ENCODE measurements at places on chromosomes 3 and 15.

DNA sequence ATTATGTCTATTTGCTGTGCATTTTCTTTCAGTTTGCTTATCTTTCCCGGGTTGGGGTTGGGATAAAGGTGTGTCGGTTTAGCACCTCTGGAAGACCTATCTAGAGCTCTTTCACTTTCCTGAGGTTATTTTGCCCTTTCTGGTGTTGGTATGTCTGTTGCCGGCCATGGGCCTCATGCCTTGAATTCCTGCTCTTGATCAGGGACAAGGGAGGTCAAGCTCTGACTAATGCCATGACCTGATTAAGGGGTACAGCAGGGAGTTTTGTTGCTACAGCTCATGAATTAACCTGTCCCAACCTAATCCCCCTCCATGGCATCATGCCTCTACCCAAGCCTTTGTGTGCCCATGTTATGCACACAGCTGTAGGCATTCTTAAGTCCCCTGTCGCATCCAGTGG lies 70.5 kb upstream of the GOLGA6B start:
- DNase-seq, result no peak

GRCh38 chr15:44801364-44801763 lies 65.0 kb downstream of the TRIM69 start:
- DNase-seq, result no peak

- DNase-seq, result no peak
These were observed 9.1 kb downstream of the CORO2B start for GRCh38 chr15:68587769-68588385.

GRCh38 chr15:54312528-54312927 lies 334.3 kb downstream of the UNC13C start:
- no peak for DNase-seq

GRCh38 chr3:112427123-112427522 lies 72.1 kb downstream of the BTLA start:
- no peak for DNase-seq

GRCh38 chr3:110623571-110623970 lies 448.0 kb upstream of the NECTIN3 start:
- DNase-seq, result no peak

DNA sequence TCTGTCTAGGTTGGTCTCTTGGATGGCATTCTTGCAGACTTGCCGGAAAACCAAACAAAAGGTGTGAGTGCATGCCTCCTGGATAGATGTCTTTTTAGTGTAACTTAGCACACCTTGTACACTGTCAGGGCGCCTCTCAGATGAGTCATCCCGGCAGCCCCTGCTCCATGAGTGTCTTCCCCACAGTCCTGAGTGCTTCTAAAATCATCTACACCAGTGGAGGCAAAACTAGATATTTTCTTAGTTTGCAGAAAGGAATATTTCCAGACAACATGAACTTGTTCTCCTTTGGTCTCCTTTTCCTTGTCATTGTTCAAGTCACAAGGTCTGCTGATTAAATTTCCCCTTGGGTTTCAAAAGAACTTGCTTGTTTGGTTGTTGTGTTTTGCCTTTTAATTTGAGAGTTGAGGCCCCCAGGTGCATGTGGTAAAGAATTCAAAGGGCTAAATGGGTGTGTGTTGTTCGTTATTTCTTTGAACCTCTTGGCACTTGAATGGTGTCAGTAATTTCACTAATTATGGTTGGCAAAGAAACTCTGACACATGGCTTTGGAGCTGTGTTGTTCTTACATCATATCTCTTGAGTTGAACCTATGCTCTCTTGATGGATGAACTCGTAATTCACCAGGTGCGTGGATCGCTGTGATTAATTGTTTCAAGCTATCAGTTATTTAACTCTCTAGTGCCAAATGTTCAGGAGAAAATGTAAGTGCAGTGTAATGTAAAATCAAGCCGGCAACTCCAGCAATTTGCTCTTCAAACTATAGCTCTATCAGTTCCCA lies 98.2 kb downstream of the IGF1R start:
- DNase-seq, result no peak

DNA sequence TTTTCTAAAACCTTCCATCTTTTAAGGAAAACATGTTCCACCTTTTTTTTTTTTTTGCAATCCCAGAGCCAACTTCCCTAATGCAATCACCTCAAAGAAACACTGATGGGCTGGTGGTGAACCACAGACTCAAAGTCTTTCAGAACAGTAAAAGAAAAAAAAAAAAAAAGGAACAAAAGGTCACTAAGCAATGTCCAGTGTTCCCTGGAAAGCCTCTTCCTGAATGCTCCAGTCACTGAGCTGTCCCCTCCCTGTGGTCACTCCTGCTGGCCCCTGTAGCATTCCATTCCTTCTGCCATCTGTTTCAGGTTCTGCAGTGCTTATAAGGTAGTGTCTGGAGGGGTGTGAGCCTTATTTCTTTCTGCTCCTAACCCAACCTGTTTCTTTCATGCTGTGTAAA lies 53.3 kb downstream of the AAGAB start:
- DNase-seq, result no peak

- no peak for DNase-seq
These were observed 23.3 kb downstream of the AQP9 start for GRCh38 chr15:58161436-58161930.

DNA sequence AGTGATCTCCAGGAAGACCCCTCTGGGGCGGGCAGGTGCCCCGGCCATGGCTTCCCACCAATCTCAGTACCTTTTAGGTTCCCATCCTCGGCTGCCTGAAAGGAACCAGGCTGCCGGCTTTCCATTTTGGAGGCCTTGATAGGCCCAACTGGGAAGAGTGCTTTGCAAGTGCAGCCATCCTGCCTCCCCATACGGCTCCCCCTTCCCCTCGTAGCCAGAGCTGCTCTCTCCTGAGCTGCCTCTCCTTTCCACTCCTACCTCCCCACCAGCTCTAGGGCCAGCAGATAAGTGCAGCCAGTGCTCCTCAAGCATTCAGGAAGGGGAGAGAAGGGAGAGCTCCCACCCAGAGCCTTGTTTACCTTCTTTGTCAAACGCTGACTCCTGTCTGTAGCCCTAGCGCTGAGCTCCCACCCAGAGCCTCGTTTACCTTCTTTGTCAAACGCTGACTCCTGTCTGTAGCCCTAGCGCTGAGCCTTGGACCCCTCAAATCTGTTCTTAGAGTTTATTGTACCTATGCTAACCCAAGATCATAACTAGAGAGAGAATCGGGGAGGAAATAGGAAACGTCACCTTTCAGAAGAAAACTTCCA lies 133.0 kb downstream of the LRRK1 start:
- DNase-seq, result no peak

- no peak for DNase-seq
These were observed 459.1 kb upstream of the MDFIC2 start for GRCh38 chr3:70771426-70772147.

DNA sequence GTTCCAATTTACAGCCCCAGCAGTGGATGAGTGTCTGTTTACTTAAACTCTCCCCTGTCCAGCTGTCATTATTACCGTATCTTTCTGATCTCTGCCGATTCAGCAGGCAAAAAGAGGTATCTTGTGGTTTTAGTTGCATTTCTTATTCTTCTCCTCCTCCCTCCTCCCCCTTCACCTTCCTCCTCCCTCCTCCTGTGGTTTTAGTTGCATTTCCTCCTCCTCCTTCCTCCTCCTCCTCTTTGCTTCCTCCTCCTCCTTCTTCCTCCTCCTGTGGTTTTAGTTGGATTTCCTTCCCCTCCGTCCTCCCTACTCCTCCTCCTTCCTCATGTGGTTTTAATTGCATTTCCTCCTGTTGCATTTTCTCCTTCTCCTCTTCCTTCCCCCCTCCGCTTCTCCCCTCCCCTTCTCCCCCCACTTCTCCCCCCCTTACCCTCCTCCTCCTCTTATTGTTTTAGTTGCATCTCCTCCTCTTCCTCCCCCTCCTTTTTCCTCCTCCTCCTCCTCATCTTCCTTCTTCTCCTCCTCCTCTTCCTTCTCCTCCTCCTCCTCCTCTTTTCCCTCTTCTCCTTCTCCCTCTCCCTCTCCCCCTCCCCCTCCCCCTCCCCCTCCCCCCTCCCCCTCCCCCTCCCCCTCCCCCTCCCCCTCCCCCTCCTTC lies 25.3 kb upstream of the VPS33B start:
- no peak for DNase-seq

DNA sequence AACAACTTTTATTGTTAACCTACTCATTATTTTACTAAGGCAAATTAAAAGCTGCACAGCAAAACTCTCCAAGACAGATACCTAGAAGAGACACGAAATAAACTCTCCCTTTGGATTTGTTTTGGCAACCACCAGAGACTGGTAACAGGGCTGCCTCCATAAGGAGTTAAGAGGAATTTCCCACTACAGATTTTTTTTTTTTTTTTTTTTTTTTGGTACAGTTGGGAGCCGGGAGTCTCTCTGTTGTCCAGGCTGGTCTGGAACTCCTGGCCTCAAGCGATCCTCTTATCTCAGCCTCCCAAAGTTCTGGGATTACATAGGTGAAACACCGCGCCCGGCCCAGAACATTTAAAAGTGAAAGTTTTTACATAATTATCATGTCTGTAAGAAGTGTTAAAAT lies 73.6 kb upstream of the VGLL4 start:
- no peak for DNase-seq

DNA sequence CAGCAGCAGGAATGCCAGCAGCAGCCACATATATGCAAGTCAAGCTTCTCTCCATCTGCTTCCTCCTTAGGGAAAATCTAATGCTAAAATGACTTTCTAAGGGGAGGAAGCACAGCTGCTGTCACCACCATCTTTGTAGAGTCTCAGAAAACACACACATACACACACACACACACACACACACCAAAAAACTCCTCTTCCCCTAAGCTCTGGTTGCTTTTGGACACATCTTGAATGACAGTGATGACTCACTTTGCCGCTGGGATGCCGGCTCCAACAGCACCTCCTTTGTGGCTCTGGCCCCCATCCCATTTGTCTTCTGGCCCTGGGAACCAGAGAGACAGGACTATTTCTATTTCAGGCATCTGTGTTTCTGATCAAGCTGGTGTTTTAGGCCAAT lies 124.8 kb upstream of the GOLIM4 start:
- DNase-seq, result no peak

DNA sequence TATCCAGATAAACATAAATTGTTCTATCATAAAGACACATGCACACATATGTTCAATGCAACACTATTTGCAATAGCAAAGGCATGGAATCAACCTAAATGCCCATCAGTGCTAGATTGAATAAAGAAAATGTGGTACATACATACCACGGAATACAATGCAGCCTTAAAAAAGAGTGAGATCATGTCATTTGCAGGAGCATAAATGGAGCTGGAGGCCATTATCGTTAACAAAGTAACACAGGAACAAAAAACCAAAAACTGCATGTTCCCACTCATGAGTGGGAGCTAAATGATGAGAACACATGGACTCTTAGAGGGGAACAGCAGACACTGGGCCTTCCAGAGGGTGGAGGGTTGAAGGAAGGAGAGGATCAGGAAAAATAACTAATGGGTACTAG lies 79.2 kb downstream of the SH3GL3 start:
- no peak for DNase-seq

DNA sequence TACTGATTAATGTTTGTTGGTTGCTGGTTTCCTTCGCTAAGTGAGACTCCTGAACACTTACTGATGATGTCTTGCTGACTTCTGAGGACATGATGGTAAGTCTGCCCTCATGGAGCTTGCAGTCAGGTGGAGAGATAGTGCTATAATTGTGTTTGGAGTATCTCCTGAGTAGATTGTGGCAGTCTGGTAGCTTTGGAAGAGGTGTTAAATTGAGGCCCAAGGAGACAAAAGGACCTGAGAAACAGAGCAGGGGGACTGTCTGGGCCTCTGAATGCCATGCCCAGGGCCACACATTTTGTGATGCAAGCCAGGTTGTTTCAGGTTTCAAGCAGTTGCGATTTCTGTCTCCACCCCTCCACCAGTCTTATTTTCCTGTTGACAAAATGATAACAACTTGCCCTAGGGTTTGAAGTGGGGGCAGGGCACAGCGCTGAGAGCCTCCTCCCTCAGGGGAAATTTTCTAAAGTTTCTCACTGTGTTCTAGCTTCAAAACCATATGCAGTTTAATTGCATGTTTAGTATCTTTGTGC lies 16.7 kb downstream of the SMAD3 start:
- no peak for DNase-seq

DNA sequence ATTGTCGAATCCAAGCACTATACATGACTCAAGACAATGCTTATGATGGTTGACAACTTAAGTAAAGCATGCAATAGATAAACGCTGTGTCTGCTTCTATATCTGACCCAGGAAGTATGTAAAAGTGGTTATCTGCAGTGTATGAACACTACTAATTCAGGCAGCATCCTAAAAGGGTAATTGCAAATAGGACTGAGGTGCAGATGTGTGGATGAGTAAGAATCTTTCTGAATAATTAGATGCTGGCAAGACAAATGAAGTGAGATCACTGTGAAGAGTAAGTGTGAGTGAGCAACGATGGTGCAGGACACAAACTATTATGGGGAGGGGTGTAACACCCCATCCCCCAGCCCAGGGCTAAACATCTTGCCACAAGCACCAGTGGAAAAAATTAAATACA lies 195.7 kb upstream of the CHRNA7 start:
- DNase-seq, result no peak

DNA sequence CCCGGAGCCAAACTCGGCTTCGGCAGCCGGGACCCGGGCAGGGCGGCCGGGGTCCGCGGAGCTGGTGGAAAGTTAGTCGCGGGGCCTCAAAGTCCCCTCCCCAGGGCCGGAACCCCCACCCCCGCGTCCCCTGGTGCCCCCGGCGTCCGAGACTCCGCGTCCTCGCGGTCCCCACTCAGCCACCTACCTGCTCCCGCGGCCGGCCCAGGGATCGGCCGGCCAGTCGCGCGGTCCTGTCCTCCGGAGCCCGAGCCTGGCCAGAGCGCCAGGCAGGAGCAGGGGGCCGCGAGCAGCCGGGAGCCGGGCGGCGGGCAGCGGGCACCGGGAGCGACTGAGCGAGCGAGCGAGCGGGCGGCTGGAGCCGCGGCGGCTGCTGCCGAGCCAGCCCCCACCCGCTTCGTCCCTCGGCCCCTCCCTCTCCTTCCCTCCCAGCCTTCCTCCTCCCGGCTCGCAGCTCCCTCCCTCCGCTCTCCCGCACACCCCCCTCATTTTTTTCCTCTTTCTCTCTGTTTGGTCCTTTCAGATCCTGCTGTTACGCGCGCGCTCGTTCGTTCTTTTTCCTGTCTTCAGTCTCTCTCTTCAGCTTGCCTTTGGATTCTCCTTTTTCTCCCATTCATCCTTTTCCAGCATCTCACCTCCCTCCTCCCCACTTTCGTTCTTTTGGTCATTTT lies at the start of gene MEGF11:
Gene MEGF11, minus strand, starts transcription at position 333 of the 671 bp plus-strand sequence. CDS start 125,347 bp downstream, outside the sequence.
- DNase-seq, result no peak

Data from omental fat pad (tissue), 4 donors.